ENCODE measurements at places on chromosomes 6 and 20. TPM values are rescaled to one million over a fixed set of nuclear protein-coding genes. Genes with fewer than 3 reads are reported as not detected.

FUT9 gene
- 17.4 TPM for total RNA-seq

SYCP2 gene
- 11.0 TPM for total RNA-seq

CST2 gene
- not detected for total RNA-seq

AGPAT4 gene
- total RNA-seq: 51.1 TPM

SCRT2 gene
- 0.66 TPM for total RNA-seq

ARMH2 gene
- total RNA-seq: 1.1 TPM

HLA-DPA1 gene
- 19.8 TPM for total RNA-seq

SRMS gene
- total RNA-seq: not detected

KCNG1 gene
- total RNA-seq: 5.2 TPM
